Activated CD8-positive, alpha-beta memory T cell treated with anti-CD3 and anti-CD28 coated beads, Interleukin-2, amount 10 ng/mL, durations not matched to agents 7 days and 5 days (primary cell): ENCODE measurements at places on chromosomes 5 and 9. TPM values are rescaled to one million over a fixed set of nuclear protein-coding genes. Genes with fewer than 3 reads are reported as not detected.

DNA sequence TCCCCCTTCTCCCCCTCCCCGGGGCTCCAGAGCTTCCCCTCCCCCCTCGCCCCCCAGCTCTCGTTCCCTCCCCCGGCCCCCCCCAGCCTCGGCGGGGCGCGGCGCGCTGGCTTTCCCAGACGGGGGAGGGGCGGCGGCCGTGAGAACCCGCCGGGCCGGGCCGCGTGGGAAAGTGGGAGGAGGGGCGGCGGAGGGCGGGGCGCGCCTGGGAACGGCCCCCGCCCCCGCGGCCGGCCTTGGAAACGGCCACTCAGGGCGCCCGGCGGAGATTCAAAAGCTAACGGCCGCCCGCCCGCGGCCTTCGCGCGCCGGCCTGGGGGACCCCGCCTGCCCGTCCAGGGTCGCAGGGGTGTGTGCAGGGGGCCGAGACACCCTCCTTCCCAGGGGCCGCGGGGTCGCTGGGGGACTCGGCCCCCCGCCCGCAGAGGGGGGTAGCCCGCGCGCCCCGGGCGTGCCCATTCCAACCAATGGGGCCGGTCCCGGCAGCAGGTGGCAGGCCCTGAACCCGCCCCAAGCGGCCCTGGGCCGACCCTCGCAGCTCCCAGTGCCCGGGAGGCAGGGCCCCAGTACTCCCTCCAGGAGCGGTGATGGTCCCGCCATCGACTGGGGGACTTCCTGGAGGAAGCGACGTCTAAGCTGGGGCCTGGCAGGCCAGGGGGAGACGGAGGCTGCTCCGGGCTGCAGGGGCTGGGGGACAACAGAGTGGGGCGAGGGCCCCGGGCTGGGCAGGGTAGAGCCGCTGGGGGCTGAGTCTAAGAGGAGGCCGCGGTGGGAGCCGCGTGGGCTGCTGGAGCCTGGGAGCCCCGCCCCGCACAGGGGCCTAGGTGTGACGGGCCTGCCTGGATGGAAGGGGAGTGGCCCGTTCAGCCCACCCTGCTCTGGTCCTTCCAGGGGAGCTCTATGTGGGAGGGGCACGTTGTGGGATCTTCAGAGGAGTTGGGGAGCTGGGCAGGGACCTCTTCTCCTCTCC is 14.2 kb upstream of the NRARP start:
- peaks cover 7% of the 10 kb centered on the region for H3K4me1 ChIP-seq
- DNase-seq = peak; percentile 47

GRCh38 chr5:17289681-17290539 is 72.5 kb downstream of the BASP1 start:
- H3K4me3 ChIP-seq = no peak overlapping the region
- H3K4me1 ChIP-seq = no peaks in the 10 kb centered on the region
- DNase-seq = no peak
- no peaks in the 10 kb centered on the region for H3K27me3 ChIP-seq
- H3K36me3 ChIP-seq = no peaks in the 10 kb centered on the region

DNA sequence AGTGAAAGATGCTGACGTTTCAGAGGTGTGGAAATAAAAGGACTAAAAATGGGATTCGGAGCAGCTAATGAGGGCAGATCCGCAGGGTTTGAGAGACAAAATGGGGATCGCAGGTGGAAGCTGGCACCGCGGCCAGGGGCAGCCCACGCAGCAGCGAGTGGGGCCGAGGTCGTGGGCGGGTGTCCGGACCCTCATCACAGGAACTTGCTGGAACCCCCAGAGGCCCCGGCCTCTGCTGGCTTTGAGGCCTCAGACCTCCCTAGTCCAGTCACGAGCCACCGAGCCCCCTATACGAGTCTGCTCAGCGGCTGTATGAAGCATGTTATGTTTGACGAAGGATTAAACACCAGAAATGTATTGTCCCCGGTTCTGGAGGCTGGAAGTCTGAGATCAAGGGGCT is 45.8 kb upstream of the FCN1 start:
- H3K4me3 ChIP-seq = no peak overlapping the region
- no peaks in the 10 kb centered on the region for H3K36me3 ChIP-seq
- no peaks in the 10 kb centered on the region for H3K27me3 ChIP-seq
- no peak overlapping the region for H3K27ac ChIP-seq

DNA sequence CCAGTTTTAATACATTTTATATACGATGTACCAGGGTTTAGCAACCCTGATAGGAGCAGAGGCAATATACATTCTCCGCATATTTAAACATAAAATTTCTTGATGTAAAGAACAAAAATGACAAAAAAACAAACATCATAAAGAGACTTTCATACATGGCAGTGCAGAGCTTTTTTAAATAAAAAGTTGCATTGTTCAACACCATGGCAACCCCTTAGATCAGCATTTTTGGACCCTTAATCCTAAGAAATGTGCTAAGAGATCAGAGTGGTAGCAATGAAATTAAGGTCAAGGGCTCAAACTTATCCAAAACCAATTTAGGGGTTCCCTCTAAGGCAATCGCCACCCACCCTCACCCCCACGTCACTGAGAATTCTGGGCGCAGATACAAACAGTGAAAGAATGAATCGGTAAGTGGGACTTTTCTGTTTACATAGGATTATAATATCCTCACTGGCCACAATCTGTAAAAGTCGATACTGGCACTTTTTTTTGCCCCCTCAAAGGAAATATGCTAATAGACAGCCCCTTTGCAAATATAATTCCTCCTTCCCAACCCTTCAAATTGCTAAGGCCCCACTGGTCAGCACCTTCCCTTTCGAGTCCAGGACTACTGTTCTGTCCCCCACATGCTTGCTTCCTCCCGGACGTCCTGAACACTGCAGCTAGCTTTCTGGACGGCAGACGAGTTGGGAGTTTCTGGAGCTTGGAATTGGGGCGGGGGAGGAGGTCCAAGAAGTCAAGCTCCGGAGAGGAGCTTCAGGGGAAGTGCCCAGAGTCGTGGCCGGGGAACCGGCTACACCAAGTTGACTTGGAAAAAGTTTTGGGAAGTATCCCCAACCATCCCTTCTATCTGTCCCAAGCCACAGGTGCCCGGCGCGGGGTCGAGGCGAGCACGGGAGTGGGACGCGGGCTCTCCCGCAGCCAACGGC is 2.2 kb downstream of the GAS1 start:
- H3K36me3 ChIP-seq = no peaks in the 10 kb centered on the region
- H3K27ac ChIP-seq = no peak overlapping the region
- peaks cover 19% of the 10 kb centered on the region for H3K4me1 ChIP-seq
- DNase-seq = no peak

DNA sequence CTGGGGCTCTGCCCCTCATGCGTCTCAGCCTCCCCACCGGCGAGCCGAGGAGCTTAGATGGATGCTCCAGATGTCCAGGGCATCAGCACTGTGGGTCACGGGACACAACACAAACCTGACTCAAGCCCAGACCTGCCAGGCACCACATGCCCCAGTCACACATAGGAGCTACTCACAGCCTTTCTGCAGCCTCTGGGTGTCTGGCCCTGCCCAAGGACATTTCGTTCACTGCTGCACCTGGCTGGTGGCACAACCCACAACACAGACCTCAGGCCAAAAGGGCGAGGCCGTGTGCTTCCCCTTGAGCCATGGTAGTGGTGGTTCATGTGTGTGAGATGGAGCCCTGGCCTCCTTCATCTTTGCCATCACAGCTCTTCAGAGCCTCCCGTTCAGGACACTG is 89.6 kb upstream of the FCN2 start:
- DNase-seq = no peak
- no peak overlapping the region for H3K27ac ChIP-seq
- H3K36me3 ChIP-seq = no peaks in the 10 kb centered on the region
- no peak overlapping the region for H3K4me3 ChIP-seq

The STPG3 gene
- not detected for total RNA-seq

DNA sequence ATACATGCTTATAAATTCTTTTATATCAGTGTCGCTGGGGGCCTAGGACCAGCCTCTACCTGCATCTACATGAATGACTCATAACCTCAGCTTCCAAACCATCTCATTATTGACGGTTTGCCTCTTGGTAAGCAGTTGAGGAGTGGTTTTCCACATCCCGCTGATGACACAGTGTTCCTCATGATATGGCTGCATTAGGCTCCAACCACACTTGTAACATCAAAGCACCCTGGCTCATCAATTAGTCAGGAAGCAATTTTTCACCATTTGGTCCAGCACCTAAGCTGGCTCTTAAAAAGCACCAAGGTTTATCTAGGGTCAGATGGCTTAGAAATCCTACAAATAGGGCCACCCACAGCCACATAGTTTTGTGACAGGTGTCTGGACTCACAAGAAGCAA is 402.4 kb downstream of the ARHGEF28 start:
- no peaks in the 10 kb centered on the region for H3K36me3 ChIP-seq
- peaks cover 20% of the 10 kb centered on the region for H3K27me3 ChIP-seq
- no peak overlapping the region for H3K27ac ChIP-seq
- no peaks in the 10 kb centered on the region for H3K4me1 ChIP-seq
- DNase-seq = no peak

GRCh38 chr5:143354025-143354424 is 49.5 kb downstream of the NR3C1 start:
- no peak for DNase-seq
- H3K36me3 ChIP-seq = peaks cover 6% of the 10 kb centered on the region
- peaks cover 39% of the 10 kb centered on the region for H3K4me1 ChIP-seq
- peak overlapping the region; percentile 74 for H3K4me3 ChIP-seq

The C9orf50 gene
- not detected for total RNA-seq

DNA sequence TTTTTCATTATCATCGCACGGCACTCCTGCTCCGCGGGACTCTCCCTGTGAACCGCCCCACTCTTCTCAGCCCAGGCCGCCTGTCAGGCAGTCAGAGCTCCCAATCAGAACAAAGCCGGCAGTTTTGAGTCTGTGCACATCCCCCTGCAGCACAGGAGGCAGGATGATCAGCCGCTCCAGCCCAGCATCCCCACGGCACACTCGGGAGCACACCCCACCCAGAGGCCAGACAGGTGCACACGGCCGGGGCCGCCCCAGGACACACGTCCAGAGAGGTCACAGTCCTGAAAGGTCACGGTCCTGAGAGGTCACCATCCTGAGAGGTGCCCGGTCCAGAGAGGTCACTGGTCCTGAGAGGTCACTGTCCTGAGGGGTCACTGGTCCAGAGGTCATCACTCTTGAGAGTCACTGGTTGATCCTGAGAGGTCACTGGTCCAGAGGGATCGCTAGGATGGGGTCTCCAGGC is 8.4 kb downstream of the TPPP start:
- H3K36me3 ChIP-seq = no peaks in the 10 kb centered on the region
- peak; percentile 33 for DNase-seq
- no peaks in the 10 kb centered on the region for H3K27me3 ChIP-seq
- H3K4me3 ChIP-seq = no peak overlapping the region

- DNase-seq = peak; percentile 50
- peaks cover 16% of the 10 kb centered on the region for H3K27me3 ChIP-seq
- no peaks in the 10 kb centered on the region for H3K4me1 ChIP-seq
- no peaks in the 10 kb centered on the region for H3K36me3 ChIP-seq
- H3K4me3 ChIP-seq = no peak overlapping the region
Observed at GRCh38 chr5:126339215-126339805, 83.9 kb upstream of the GRAMD2B start.

GRCh38 chr9:117290306-117290840 is 124.5 kb downstream of the ASTN2 start:
- no peaks in the 10 kb centered on the region for H3K36me3 ChIP-seq
- DNase-seq = no peak
- H3K27ac ChIP-seq = no peak overlapping the region
- no peak overlapping the region for H3K4me3 ChIP-seq
- H3K4me1 ChIP-seq = no peaks in the 10 kb centered on the region
